AG10803 (cell line): ENCODE measurements at places on chromosomes 13 and 19.
A peak's percentile ranks its signal among the peaks of the same experiment; 100 is the strongest.

DNA sequence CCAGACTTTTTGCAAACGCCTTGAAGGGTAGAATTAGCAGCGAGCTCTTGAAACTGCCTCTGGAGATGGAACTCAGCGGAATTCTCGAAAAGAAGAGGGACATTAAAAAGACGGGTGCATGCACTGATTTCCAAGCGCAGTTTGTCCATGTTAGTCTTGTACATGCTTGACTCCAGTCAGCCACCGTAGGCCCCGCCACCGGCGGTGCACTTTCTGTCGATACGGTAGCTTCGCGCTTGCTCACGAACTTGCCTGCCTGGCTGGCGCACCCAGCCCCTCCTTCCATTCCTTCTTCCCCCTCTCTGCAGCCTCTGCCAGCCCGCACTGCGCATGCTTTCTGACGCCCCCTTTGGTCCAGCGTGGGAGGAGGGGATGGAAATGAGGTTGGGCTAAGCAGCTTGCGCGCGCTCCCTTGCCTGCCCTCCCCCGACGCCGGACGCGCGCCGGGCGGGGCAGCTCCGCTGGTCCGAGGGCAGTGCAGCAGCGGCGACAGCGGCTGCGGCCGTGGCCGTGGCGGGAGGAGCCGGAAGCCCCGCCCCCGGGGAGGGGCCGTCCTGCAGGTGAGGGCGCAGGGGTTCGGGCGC is at the start of gene ZNF575:
TSS of gene ZNF575 (plus strand) at position 227 of the 584 bp plus-strand sequence. CDS start 1,235 bp downstream, outside the sequence.
- DNase-seq, result peak; percentile 93

- DNase-seq, result no peak
Observed at GRCh38 chr13:114261328-114261965, 20.0 kb upstream of the UPF3A start.

- no peak for DNase-seq
Observed at GRCh38 chr19:40253611-40254092, 27.2 kb upstream of the CCNP start.

GRCh38 chr13:41054919-41055619 is 6.2 kb upstream of the WBP4 start:
- no peak for DNase-seq

- DNase-seq, result no peak
Observed at GRCh38 chr13:112728375-112729126, 38.7 kb downstream of the ATP11A start.

DNA sequence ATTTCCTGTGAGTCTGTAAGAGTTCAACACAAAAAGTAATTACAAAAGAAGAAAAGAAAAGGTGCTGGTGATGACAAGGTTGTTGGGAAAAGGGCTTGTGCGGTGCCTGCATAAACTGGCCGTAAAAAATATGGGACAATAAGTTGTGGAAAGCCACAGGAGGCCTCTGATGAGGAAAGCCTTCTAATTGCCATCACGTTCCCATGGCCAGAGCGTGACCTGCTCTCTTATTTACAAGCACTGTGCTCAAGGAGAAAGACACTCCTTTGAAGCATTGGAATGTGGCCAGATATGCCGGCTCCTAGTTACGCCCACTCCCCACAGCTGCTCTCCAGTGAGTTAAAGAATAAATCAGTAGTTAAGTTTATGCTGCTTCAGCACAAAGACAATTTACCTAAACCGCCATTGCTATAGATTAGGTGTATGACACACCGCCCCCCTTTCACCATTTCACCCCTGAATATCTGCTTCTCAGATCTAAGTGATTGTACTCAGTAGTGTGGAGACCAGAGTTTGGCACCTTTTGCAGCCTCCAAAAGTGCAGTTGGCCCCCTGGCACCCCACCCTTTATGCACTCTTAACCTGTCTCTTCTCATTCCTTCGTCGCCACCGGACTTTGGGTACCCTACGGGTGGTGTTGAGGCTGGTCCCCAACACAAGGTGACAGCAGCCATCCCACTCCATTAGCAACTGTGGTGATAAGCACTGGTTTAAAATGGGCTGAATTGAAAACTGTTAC is 8.1 kb upstream of the PGLYRP1 start:
- no peak for DNase-seq

DNA sequence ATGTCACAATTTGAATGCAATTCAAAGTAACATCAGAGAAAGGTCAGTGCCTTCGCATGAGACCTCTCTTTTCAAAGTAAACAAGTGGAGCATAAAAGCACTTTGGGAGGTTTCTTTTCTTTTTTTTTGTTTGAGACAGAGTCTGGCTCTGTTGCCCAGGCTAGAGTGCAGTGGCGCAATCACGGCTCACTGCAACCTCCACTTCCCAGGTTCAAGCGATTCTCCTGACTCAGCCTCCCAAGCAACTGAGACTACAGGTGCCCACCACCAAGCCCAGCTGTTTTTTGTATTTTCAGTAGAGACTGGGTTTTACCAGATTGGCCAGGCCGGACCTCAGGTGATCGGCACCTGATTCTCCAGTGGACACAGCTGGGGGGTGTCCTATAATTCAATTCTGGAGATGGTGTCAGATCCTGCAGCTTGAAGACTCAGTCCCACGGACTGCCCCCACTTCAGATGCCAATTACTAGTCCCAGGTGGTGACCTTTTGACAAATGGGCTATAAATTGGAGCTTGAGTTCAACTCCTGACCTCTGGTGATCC is 57.6 kb downstream of the RGCC start:
- DNase-seq, result no peak

DNA sequence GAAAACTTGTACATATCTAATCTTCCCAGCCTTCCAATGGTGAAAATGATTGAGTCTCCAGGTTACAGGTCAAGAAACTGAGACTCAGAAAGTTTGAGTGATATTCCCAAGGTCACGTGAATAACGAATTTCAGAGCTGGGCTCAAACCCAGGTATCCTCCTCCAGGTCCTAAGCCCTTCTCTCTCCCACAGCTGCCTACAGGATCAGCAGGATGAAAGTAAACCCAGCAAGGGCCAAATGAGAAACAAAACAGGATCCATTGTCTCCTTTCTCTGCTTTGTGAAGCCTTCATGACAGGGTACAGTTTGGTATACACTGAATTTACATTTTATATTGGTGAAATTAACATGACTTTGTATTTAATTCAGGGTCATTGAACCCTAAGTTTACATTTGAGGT is 208.1 kb downstream of the RBM26 start:
- DNase-seq, result no peak

GRCh38 chr19:44580366-44580895 is 32.9 kb upstream of the IGSF23 start:
- no peak for DNase-seq

GRCh38 chr13:30654430-30654829 is 36.7 kb downstream of the USPL1 start:
- no peak for DNase-seq

- no peak for DNase-seq
Observed at GRCh38 chr13:34347784-34348573, 530.0 kb downstream of the RFC3 start.
